ENCODE measurements at places on chromosomes 5 and 9.

- DNase-seq: no peak
These were observed 129.1 kb downstream of the EBF1 start for GRCh38 chr5:158970569-158971014.

- DNase-seq: no peak
These were observed 126.4 kb upstream of the RAI14 start for GRCh38 chr5:34529581-34530331.

- DNase-seq: no peak
These were observed 284.0 kb upstream of the IRX2 start for GRCh38 chr5:3035452-3035851.

GRCh38 chr9:16238623-16239138 is 631.8 kb downstream of the BNC2 start:
- no peak for DNase-seq

DNA sequence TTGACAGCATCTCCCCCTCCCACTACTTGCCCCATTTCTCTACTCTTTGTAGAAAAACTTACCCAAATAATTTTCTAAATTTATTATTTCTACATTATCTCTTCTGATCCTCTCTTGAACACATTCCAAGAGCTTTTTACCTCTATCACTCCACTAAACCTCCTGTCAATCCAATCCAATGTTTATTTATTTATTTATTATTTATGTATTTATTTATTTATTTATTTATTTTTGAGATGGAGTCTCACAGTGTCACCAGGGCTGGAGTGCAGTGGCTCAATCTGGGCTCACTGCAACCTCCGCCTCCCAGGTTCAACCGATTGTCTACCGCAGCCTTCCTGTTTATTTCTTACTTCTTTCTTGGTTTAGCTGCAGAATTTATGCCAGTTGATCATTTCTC is 178.5 kb upstream of the GAS1 start:
- DNase-seq: no peak

DNA sequence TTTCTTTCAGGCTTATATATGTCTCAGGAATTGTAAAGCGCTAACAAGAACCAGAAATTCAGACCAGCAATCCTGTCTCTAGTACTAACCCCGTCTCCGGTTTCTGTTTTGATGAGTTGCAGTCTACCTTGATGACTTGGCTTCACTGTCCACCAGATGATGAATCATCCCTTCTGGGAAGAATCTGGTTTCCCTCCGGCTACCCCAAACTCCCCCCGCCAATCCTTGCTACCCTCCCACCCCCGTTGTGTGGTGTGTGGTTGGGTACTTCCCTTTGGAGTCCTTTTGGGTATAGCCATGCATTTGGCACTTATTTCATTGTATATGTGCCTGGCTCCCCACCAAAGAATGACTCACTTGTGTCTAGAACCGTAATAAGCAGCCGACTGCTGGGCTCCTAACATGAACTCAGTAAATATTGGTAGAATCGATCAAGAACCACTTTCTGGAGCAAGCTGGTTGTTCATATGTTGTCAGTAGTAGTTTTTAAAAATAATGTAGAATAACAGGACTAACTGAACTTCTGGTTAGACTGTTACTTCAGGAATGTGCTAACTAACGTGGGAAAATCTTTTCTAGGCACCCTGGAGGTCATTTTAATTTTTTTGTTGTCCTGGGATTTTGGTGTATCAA is 8.3 kb upstream of the TGFBI start:
- no peak for DNase-seq

GRCh38 chr9:133679056-133679455 is 42.9 kb downstream of the DBH start:
- no peak for DNase-seq

DNA sequence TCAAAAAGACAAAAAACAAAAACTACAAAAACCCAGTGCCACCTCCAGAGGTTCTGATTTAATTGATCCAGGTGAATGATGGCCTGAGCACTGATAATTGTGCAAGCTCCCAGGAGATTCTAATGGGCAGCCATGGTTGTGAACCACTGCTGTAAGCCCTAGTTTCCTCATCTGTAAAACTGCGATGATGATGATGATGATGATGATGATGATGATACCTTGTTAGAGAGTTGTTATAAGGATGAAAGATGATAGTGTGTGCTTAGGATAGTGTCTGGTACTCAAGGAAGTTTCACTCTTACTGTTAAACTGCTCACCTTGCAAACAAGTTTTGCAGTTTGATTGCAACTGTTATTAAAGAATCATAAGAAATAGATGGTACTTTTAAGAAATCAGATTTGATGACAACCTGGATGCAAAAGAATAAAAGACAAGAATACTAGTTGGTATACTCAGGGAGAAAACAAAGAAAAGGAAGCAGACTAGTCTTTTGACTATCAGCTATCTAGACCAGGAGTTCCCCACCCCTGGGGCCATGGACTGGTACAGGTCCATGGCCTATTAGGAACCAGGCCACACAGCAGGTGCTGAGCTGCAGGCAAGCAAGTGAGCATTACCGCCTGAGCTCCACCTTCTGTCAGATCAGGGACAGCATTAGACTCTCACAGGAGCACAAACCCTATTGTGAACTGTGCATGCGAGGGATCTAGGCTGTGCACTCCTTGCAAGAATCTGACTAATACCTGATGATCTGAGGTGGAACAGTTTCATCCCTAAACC is 98.0 kb downstream of the OR2K2 start:
- DNase-seq: no peak

DNA sequence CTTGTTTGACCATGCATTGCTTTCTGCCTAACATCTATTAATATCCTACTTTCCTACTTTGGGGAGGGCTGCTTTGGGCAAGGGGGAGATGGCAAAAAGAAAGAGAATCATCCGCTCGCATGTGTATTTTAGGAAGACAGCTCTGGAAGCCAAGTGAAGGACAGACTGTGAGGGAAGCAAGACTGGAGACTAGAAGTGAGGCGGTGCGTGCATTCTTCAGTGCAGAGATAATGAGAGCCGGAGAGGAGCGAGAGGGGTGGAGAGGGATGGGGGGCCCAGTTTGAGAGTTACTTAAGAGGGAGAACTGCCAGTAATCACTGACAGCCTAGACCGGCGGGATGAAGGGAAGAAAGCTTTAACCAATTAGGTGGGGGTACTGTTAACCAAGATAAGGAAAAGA is 151.7 kb upstream of the RAPGEF1 start:
- no peak for DNase-seq

DNA sequence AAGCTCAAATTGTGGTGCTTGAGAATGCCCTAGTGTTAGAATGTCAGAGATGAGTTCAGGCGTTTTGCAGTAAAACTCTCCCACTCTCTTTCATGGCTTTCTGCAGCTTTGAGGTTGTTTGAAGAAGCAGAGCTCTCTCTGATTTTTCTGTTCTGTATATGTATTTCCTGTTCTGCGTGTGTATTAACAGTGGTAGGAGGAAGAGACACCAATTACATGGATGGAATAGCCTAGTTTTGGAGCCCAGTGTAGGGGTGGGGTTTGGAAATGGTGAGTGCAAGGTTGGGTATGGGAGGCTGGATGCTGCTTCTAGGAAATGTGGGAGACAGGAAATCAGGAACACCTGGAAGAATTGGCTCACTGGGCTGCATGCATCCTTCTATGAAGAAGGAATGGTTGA is 12.4 kb downstream of the LARP1 start:
- DNase-seq: no peak

DNA sequence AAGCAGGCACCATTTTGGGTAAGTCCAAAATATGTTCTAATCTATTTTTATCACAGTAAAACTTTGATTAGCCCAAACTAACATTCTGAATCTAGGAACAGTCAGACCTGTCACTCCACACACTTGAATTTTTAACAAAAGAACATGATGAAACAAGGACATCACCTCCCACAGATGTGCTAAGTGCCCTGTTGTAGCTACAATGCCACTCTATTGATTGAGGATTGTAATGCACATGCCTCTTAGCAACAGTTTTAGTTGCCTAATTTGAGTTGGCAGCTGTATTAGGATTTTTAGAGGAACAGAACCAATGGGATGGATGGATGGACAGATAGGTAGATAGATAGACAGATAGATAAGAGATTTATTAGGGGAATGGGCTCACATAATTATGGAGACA is 20.3 kb upstream of the RNF20 start:
- DNase-seq: no peak

DNA sequence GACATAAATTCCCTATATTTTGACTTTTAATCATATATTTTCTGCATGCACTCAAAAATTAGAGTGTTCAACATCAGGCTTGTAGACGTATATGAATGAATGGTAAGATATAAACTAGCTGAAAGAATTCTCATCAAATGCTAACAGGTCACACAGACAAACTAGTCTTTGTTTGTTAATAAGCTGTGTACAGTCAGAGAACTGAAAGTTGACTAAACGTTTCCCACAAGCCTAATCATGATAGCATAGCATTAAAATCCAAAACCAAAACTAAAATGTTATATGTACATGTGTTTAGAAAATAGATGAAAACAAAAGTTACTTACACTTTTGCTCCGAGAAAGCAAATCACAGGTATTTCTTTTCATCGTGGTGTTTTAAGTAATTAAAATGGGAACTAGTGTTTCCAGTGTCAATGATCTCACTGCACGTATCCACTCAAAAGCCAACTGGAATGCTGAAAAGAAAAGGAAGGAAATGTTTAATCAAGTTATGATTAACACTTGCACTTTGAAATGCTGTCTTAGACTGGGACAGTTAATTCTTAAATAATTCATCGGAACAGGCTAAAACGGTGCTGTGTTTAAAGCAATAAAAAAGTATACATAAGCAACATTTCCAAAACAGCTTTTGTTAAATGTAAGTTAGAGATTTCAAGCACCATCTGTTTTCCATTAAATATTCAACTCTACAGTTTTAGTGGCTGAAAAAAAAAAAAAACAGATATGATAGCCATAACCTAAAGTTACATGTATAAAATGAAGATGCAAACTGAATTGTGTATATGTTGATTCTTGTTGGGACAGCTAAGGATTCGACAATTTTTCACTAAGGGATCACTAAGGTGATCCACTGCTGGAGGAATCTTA is 291.9 kb upstream of the PDE4D start:
- DNase-seq: no peak

DNA sequence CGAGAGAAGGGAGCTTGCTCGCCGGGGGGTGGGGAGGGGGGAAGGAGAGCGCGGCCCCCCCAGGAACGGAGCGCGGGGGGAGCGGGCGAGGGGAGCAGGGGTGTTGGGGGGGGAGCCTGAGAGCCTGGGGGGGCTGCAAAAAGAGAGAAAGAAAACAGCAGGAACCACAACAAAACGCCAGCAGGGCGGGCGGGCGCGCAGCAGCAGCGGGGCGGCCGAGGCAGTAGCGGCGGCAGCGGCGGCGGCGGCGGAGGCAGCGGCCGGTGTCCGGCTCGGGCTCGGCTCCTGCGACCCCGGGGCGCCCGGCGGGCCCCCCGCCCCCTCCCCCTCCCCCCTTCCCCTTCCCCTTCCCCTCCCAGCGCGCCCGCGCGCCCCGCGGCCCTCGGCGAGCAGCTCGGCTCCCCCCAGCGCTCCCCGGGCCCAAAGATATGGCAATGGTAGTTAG is 1.6 kb downstream of the NR2F1 start:
- DNase-seq: no peak

DNA sequence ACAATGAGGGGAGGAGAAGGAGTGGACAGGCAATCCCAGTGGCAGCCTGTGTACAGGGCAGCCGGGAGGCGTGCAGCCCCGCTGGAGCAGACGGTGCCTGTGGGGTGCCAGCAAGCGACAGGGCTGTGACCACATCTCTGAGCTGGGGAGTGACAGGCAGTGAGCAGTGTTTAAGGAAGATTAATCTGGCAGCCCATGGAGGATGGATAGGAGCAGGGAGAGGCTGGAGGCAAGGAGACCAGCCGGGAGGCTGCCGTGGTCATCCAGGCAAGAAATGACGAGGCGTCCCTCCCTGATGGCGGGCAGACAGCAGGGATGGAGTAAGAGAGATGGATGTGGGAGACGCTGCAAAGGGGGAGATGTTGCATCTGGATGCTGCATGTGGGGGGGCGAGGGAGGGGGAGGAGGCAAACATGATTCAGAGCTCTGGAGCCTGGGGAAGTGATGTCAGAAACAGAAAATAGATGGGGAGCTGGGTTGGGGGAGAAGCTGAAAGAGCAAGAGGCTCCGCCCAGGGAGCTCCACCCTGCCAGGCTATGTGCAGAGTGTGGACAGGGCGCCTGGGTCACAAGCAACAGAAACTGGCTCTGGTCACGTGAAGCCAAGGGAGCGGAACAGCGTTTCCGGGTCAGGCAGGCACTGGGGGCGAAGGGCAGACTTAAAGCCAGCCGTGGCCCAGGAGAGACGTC is 12.6 kb downstream of the UNC5A start:
- DNase-seq: no peak

DNA sequence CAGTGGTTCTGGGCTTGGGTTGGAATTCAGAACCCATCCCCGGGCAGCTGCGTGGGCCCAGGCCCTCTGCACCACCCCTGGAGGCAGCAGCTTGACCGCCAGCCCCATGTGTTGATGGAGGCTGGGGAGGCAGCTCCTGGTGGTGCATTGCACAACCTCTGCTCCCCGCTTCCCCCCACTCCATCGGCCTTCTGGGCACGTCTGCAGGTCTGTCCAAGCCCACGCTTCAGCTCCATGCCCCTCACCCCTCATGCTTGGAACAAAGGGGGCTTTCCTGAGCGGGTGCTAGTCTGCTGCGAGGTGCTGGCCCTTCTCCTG is 1.4 kb downstream of the NCS1 start:
- no peak for DNase-seq

GRCh38 chr5:136143312-136143711 is 10.7 kb downstream of the SMAD5 start:
- no peak for DNase-seq

GRCh38 chr9:99809586-99810319 is 11.9 kb upstream of the NR4A3 start:
- no peak for DNase-seq

- DNase-seq: no peak
These were observed 33.4 kb upstream of the SUSD3 start for GRCh38 chr9:93024986-93025630.

GRCh38 chr9:27866741-27867140 is 293.5 kb upstream of the C9orf72 start:
- no peak for DNase-seq

GRCh38 chr5:58459146-58460001 is 512 bp downstream of the PLK2 start:
- peak; percentile 13 for DNase-seq

DNA sequence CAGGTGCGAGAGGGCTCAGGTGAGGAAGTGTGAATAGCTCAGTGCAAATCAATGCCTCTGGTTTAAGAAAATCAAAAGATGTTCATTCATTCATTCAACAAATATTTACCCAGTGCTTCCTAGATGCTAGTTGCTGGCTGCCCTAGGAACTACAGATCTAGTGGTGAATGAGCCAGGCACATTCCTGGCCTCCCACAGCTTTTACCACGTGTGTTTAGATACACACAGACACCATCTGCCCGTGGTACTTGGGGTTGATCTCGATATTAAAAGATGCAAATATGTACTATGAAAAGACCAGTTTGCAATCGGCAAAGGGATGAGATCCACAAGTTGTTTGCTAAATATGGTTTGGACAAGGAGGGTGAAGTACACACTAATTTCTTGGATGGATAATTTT is 78.2 kb downstream of the GTF3C4 start:
- no peak for DNase-seq

- DNase-seq: no peak
These were observed 54.5 kb upstream of the HNRNPA0 start for GRCh38 chr5:137808503-137809135.

- DNase-seq: no peak
These were observed 160.2 kb downstream of the SSBP2 start for GRCh38 chr5:81590498-81591384.

GRCh38 chr5:152631221-152631620 is 226.1 kb upstream of the NMUR2 start:
- no peak for DNase-seq
